ENCODE measurements at places on chromosomes 1 and 21. TPM values are rescaled to one million over a fixed set of nuclear protein-coding genes. Genes with fewer than 3 reads are reported as not detected.

DNA sequence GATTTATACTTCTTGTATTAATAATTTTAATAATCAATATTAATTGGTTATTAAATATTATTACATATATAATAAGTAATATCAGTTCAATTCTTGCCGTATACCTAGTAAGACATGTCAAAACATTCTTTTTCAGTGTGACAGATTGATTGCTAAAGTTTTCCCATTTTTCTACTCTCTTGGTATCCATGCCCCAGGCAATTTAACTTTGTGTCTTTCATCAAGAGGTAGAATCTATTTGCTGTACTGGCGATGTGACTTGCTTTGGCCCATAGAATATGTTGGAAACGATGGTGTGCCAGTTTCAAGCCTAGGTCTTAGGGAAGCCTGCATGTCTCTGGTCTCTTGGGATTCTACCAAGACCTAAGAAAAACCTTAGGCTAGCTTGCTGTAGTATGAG is 436.1 kb upstream of the ADAMTS5 start:
- no peak for DNase-seq

GRCh38 chr1:178237121-178237520 is 143.2 kb downstream of the RASAL2 start:
- no peak for DNase-seq

DNA sequence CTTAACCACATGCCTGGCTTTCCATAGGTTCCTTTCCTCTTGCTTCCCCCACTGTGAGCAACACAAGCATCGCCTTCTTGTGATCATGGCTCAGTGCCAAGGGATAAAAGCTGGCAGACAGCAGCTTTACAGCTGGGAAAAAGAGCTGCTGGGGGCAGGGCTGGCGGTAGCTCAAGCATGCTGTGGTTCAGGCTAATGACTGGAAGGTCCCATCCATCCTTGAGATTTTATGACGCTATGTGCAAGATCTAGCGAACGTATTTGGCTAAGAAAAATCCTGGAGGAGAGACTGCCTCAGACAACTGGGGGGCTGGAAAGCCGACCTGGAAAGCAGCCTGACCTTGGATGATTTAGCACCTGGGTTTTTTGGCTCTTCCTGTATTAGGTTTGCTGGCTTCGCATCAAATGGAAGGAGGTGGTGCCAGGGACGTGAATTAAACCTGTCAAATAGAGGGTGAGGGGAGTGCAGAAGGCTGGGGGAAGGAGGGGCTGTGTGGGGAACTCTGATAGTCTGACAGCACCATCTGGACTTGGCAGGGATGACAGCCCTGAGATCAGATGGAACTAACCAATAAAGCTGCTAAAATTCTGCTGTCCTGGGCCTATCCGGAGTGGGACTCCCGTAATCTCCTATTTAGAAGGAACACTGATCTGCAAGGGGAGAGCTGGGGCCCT is 34.8 kb downstream of the ZMYND12 start:
- no peak for DNase-seq

- no peak for DNase-seq
Observed at GRCh38 chr21:44511219-44511937, 28.6 kb downstream of the KRTAP10-1 start.

- DNase-seq, result no peak
Observed at GRCh38 chr21:28922368-28922767, 70.3 kb downstream of the LTN1 start.

DNA sequence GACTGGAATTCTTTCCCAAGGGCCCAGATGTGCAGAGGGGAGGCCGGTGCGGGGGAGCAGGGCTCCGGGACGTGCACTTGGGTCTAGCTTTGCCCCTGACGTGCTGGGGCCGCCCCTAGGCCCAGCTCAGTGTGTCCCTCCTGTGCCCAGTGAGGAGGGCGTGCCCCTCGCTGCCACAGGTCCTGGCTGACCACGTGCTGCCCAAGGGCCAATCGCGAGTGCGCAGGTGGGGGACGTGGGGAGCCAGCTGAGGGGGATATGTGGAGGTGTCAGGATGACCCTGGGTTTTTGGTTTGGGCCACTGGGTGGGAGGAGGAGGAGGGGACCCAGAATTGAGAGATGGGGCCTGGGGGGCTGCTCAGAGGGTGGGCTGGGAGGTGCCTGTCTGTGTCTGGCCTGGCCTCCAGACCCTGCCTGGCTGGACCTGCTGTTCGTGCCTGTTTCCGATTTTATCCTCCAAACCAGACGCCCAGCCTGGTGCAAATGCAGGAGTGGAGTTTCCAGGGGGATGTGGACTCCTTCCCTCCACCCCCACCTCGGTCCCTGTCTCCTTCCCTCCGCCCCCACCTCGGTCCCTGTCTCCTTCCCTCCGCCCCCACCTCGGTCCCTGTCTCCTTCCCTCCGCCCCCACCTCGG is 6.1 kb upstream of the RNF223 start:
- DNase-seq, result peak; percentile 68

The ATXN7L2 gene
- 5.9 TPM for total RNA-seq

GRCh38 chr1:192225266-192225665 is 67.0 kb downstream of the RGS18 start:
- no peak for DNase-seq

The OR10Z1 gene
- total RNA-seq, result not detected

DNA sequence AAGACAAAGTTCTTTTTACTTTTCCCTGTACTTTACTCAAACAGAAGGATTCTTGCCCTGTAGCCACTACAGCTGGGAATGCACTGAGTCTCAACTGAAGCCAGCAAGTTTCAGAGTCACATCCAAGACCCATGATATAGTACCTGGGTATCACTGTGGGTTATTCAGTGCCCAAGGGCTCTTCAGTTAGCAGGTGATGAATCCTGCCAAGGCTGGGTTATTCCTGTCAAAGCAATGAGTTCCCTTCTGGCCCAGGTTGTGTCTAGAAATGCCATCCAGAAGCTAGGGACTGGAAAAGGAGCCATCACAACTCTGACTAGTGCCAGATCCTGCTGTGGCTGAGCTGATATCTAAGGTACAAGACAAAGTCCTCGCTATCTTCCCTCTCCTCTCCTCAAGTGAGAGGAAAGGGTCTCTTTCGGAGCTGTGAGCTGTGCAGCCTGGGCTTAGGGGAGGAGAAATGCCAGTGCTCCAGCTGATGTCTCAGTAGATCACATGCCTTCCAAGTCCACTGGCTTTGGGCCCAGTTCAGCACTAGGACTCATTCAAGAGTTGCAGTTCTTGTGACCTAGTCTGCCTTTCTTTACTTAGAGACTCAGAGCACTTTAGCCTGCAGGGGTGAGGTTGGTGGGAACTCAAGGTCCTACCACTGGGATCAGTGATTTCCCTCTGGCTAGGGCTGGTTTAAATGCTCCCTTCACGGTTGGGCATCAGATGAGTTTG is 369.4 kb downstream of the TBX15 start:
- DNase-seq, result no peak

GRCh38 chr1:185795181-185795580 is 61.0 kb downstream of the HMCN1 start:
- DNase-seq, result no peak

DNA sequence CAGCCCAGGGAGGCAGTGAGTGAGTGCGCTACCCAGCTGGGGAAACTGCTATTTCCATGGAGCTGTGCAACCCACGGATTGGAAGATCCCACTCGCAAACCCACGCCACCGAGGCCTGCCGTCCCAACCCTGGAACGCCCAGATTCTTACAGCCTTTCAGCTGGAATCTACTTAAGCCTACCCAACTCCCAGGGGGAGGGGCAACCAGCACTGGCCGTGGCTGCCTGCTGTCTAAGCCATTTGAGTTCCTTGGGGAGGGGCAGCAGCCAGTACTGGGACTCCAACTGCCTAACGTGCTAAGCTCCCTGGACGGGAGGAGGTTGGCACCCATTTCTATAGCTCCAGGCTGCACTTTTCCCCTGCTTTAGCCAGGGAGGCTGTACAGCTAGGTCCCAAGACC is 27.1 kb upstream of the ZNF669 start:
- DNase-seq, result no peak

The ZBTB8B gene
- under 0.01 TPM for total RNA-seq

Measured in ascending aorta (tissue), 2 donors.